ENCODE measurements at places on chromosomes 11 and 22. TPM values are rescaled to one million over a fixed set of nuclear protein-coding genes. Genes with fewer than 3 reads are reported as not detected.

Gene SMARCB1
- 55.6 TPM for total RNA-seq

Gene SHANK3
- total RNA-seq: 5.0 TPM

Gene PARVA
- 9.7 TPM for total RNA-seq

Gene SNX32
- total RNA-seq: not detected

Gene PNPLA5
- not detected for total RNA-seq

Gene SLC6A5
- not detected for total RNA-seq

Gene BSX
- not detected for total RNA-seq

Gene GSTT2
- total RNA-seq: not detected

Gene OR5A1
- not detected for total RNA-seq

Gene KRTAP5-11
- not detected for total RNA-seq

Gene CYP2D6
- total RNA-seq: 0.24 TPM

Gene ALDH3B2
- not detected for total RNA-seq

Gene ALDH3B1
- 2.4 TPM for total RNA-seq

Gene MALAT1
- 874 TPM for total RNA-seq

Gene DBX1
- not detected for total RNA-seq

All from gastrocnemius medialis (tissue), 4 donors.